Stimulated activated CD8-positive, alpha-beta memory T cell treated with anti-CD3 and anti-CD28 coated beads, Interleukin-7, amount 100 ng/mL, for 4 hours (primary cell): ENCODE measurements at places on chromosomes 6 and 20.

DNA sequence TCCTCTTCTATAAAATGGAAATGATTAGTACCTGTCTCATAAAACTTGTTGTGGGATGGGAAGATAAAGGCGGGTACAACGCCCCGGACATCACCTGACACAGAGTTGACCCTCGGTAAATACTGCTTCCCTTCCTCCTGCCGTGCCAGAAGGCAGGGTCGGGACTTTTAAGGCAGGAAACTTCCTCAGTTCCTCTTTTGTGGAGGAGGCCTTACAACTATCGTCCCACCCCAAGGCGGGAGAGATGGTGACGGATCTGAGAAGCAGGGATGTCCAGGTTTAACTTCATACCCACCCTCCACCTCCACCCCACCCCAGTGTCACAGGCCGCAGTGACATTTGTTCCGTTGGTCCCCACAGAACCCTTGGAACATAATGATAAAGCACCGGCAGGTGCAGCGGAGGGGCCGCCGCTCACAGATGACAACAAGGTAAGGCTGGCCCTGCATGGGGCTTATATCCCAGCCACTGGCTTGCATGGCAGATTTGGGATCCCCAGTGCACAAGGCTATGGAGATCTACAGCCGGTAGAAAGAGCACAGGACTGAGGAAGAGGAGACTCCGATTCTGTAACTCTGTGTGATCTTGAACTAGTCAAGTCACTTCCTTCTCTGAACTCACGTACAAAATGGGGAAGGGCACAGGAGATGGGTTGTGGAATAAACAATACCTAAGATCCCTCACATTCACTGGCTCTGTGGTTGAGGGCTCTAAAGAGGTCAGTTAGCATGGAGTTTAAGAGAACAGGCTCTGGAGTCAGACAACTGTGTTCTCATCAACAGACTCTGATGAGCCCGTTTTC lies 764 bp downstream of the DNTTIP1 start:
- DNase-seq, result no peak

GRCh38 chr6:42224222-42225028 lies 6.8 kb upstream of the MRPS10 start:
- no peak for DNase-seq

DNA sequence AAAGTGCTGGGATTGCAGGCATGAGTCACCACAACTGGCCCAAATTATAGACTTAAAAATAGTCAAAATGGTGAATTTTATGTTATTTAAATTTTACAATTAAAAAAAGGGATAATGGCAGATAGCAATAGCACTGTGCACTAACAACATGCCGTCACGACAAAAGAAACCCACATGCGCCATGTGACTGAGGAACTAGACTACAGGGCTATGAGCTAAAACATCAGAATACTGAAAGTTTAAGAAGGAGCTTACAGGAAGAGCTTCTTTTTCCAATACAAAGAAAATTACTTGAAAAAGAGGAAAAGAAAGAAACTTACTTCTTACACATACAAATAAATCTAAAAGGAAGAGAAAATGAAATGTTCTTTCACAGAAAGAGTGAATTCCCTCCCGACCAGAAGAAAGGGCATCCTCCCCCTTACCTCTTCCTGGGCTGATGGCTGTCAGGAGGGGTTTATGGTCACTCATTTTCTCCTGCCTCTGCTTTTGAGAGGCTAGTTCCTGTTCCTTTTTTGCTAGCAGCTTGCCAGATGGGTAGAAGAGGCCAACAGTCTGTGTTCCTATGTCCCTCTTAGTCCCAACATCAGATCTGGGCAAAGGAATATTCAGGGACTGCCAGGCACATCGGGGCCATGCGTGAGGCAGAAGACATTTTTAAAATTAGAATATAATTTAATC lies 54.5 kb downstream of the DZANK1 start:
- no peak for DNase-seq

GRCh38 chr6:25788305-25788922 lies 33.9 kb downstream of the SLC17A4 start:
- DNase-seq, result no peak

DNA sequence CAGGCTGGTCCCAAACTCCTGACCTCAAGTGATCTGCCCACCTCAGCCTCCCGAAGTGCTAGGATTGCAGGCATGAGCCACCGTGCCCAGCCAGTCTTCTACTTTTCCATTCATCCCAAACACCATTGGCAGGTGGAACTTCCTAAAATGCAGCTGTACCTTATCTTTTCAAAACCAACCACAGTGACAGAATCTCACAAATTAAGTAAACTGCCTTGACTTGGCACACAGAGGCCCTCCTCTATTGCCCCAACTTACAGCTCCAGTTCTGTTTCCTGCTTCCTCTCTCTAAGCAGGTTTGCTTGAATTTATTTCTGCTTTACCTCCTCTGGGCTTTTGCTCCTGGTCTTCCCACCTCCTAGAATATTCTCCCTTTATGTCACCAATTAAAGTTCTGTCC lies 7.6 kb downstream of the MYB start:
- no peak for DNase-seq

GRCh38 chr6:130148181-130148580 lies 74.6 kb downstream of the SAMD3 start:
- no peak for DNase-seq

GRCh38 chr20:10322073-10323012 lies 103.7 kb downstream of the SNAP25 start:
- DNase-seq, result no peak

GRCh38 chr6:165988302-165988756 lies 179.3 kb downstream of the TBXT start:
- DNase-seq, result no peak

GRCh38 chr6:148269386-148269785 lies 73.3 kb upstream of the SASH1 start:
- no peak for DNase-seq

DNA sequence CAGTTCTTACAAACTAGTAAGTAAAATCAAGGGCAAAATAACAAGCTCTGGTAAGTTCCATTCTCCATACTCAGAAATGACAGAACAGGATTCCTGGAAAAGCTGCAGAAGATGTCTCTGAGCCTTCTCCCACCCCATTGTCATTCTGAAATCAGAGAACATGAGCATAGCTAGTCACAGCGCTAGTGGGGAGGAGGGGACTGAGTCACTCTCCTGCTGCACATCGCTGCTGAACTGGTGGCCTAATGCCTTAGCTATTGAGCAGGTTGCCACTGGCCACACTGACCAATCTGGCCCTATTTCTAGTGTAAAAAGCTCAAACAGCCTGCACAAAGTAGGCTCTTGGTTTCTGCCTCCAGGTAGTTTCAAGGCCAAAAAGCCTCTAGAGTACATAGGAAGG lies 26.1 kb upstream of the RIPPLY2 start:
- no peak for DNase-seq

GRCh38 chr6:126788861-126789365 lies 329.6 kb upstream of the RSPO3 start:
- DNase-seq, result no peak

- no peak for DNase-seq
Observed at GRCh38 chr20:15289337-15289736, 951.9 kb upstream of the FLRT3 start.

DNA sequence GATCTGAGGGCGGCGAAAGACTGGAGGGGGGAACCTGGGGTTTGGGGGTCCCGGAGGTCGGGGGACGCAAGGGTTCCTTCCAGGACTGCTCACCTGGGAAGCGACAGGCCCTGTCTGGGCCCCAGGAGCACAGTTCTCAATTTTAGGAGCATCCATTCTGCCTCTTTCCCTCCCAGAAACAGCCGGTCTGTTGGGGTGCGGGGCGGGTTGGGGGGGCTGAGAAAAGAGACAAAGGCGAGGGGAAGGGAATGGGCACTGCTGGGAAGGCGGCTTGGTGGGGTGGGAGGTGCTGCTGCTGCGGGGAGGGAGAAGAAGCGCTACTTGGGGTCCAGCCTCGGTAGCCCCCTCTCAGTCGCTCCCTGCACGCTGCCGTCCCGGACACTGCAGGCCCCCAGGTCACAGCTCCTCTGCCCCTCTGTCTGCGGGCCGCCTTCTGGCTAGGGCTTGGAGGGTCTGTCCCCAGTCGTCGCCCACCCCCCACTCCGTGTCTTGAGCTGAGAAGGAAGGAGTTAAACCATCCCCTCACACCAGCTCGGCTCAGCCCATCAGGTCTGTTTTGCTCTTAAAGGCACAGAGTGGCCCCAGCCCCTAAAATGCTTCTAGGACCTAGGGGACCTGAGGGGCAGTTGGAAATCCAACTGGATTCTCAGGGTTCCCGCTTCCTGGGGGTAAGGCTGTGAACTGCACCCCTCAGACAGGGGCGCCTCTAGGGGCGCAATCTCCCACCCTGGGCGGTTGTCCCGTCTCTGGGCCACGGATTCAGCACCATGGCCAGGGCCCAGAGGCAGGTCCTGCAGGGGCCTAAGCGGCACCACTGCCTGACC lies 690 bp downstream of the GDAP1L1 start:
- DNase-seq, result no peak

DNA sequence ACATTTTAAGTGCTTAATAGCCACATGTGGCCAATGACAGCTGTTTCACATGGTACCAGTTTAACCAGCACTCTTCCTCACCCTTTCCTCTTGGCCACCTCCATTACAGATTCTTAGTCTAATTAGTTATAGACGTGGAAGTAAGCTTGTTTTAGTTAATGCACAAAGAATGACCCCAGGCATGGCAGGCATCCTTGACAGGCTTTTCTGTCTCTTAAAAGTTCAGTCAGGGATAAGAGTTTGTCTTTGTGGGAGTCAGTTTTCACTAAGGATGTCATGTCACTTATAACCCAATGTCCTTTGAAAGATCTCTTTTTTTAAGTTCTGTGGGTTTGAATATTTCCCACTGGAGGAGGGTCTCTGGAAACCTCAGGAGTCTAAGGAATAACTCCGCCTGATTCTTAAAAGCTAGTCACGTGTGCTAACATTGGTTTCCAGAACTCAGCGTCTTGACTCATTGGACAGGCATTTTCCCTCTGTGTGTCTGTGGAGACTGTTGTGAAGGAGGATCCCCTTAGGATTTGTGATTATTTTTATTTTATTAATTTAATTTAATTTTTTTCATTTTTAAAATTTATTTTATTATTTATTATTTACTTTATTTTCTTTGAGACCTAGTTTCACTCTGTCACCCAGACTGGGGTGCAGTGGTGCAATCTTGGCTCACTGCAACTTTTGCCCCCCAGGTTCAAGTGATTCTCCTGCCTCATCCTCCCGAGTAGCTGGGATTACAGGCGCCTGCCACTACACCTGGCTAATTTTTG lies 171.4 kb downstream of the ZFAND3 start:
- DNase-seq, result no peak

DNA sequence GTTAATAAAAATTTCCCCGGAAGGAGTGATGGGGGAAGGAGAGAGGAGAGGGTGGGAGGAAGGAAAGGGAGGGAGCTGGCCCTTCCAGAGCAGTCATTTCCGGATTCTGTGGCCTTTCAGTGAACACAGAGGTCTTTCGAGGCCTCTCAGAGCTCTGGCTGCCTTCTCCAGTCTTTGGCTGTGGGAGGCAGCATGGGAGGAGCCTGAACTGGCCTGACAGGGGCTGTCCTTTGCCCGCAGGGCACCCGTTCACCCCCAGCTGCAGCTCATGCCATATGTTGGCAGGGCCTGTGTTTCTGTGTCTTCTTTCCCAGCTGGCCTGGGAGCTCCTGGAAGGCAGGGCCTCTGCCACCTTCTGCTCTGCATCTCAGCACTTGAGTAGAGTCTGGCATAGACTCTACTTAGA lies 95.5 kb downstream of the PPP1R14C start:
- DNase-seq, result no peak

DNA sequence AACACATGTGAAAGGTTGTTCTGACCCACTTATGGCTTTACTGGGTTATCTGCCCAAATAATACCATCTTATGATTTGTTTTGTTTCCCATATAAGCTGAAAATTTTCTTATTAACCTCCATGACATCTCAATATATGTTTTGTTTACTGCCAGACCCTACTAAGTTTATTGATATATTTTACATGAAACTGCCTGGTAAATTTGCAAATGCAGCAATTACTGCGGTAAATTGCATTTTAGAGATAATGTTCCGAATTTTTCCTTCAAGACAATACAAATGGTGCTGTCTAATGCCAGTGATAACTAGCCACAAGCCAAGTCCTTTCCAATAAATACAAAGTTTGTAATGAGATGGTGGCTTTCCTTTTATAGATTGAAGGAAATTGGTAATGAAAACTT lies 275.9 kb downstream of the SAMD5 start:
- no peak for DNase-seq

- no peak for DNase-seq
Observed at GRCh38 chr6:44003345-44004061, 123.7 kb downstream of the MRPL14 start.

DNA sequence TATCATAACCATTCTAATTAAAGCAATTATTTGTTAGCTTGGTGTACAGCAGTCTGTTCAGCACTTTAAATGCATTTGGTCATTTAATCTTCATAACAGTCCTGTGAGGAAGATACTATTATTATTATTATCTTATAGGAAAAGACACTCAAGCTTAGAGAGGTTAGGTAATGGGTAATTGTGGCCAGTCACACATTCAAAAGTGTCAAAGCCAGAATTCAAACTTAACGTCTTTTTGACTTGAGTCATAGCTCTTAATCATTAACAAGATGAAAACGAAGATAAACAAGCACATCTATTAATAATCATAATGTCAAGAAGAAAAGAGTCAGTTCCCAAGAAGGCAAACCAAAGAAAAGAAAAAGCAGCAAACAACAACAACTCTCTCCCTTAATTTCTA lies 251.0 kb downstream of the SYNE1 start:
- no peak for DNase-seq

GRCh38 chr20:49579874-49580812 lies 12.2 kb upstream of the PTGIS start:
- no peak for DNase-seq

- no peak for DNase-seq
Observed at GRCh38 chr6:37407948-37408347, 25.1 kb upstream of the CMTR1 start.

DNA sequence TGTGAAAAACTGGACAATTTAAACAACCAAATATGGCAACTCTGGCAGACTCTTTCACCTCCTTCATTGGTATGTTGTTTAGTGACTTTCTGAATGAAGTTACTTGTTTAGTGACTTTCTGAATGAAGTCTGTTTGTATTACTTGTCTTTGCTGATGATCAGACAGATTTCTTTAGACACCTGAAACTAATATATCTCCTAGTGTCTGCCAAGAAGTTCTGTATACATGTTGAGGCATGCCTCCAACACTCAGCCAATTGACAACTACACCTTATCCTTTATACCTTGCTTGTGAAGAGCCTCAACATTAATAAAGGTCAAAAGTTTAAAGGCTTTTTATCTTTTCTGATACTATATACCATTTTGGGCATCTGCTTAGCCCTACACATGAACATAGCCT lies 725.4 kb upstream of the EPHA7 start:
- DNase-seq, result no peak

GRCh38 chr20:46665602-46666001 lies 14.3 kb upstream of the SLC13A3 start:
- DNase-seq, result no peak
